ENCODE measurements at places on chromosomes 7 and 10. TPM values are rescaled to one million over a fixed set of nuclear protein-coding genes. Genes with fewer than 3 reads are reported as not detected.

DNA sequence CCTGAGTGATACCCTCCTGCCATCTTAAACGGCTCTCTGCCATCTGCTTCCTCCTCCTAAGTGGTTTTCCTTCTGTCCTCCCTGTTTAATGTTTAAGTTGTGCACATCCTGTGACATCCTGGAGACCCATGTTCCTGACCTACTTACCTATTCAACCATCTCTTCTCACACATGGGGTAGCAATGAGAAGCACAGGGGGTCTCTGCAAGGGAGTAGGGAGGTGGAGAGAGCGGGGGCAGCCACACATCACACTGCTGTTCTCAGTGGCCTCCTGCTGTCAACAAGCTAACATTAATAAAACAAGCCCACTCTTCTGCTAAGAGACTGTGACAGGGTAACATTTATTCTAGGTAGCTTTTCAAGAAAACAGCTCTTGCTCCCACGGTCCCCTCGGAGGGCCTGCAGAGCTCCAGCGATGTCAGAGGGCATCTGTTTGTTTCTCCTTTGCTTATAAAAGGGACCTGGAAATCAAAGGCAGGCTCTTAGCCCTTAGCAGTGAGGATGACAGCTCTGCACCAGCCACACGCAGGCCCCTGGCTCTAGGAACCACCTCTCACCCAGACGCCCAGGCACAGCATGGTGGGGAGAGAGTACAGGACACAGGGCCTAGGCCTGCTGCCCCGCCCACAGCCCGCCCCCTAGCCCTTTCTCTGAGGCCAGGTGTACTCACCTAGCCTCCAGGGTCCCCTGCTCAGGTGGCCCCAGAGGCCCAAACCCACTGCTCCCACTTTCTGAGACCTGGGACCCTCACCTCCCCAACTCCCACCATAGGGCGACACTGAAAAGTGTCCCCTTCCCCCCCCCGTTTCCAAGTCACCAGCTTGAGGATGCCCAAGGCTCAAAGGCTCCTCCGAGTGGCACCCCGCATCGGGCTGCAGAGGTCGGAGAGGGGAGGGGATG lies 943 bp upstream of the SLC18A2 start:
- H3K4me1 ChIP-seq, result no peaks in the 10 kb centered on the region
- H3K27ac ChIP-seq, result no peak overlapping the region
- no peaks in the 10 kb centered on the region for H3K36me3 ChIP-seq
- DNase-seq, result no peak
- no peak overlapping the region for H3K4me3 ChIP-seq

- no peaks in the 10 kb centered on the region for H3K27me3 ChIP-seq
- DNase-seq, result no peak
- no peaks in the 10 kb centered on the region for H3K36me3 ChIP-seq
- no peak overlapping the region for H3K4me3 ChIP-seq
- H3K27ac ChIP-seq, result no peak overlapping the region
Measured at GRCh38 chr7:76191783-76192240, 9.9 kb upstream of the SRRM3 start.

DNA sequence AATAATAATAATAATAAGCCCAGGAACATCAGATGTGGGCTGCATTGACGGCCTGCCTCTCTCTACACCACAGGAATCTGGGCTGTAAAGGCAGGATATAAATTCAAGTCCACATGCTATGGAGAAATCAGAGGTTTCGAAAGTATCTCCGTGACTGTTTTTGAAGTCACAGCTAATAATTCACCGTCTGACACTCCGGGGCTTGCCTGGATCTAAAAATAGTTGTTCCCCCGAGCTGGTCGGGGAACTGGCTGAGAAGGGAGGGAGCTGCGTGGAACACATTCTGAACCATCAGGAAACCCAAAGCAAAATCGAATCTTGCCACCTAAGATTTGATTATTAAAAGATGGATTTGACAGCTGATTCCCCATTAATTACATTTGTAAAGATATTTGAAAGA lies 35.4 kb downstream of the KLF6 start:
- peak overlapping the region; percentile 60 for H3K27ac ChIP-seq
- H3K27me3 ChIP-seq, result no peaks in the 10 kb centered on the region
- no peak for DNase-seq
- H3K4me3 ChIP-seq, result peak overlapping the region; percentile 62

GRCh38 chr7:94656658-94656924 lies 658 bp upstream of the SGCE start:
- peaks cover 5% of the 10 kb centered on the region for H3K4me1 ChIP-seq
- H3K36me3 ChIP-seq, result no peaks in the 10 kb centered on the region
- no peaks in the 10 kb centered on the region for H3K27me3 ChIP-seq
- DNase-seq, result no peak

GRCh38 chr10:23955456-23956225 lies 253.3 kb upstream of the KIAA1217 start:
- H3K4me3 ChIP-seq, result no peak overlapping the region
- no peak for DNase-seq
- H3K27me3 ChIP-seq, result no peaks in the 10 kb centered on the region
- H3K4me1 ChIP-seq, result no peaks in the 10 kb centered on the region
- H3K36me3 ChIP-seq, result no peaks in the 10 kb centered on the region
- no peak overlapping the region for H3K27ac ChIP-seq

Gene SPDYE1
- total RNA-seq, result not detected

Gene NXPH1
- total RNA-seq, result not detected

Gene LIPN
- not detected for total RNA-seq

Gene PON1
- not detected for total RNA-seq

Gene CLRN3
- total RNA-seq, result not detected

Gene LAMB4
- not detected for total RNA-seq

Measured in thoracic aorta (tissue), 2 donors.